ENCODE measurements at places on chromosomes 16 and 17.

- DNase-seq, result no peak
Observed at GRCh38 chr17:58303971-58304749, 23.4 kb upstream of the MPO start.

GRCh38 chr16:592518-593306, 2.8 kb downstream of the RAB40C start:
- DNase-seq, result no peak

- DNase-seq, result no peak
Observed at GRCh38 chr17:55496094-55496881, 15.0 kb downstream of the SMIM36 start.

DNA sequence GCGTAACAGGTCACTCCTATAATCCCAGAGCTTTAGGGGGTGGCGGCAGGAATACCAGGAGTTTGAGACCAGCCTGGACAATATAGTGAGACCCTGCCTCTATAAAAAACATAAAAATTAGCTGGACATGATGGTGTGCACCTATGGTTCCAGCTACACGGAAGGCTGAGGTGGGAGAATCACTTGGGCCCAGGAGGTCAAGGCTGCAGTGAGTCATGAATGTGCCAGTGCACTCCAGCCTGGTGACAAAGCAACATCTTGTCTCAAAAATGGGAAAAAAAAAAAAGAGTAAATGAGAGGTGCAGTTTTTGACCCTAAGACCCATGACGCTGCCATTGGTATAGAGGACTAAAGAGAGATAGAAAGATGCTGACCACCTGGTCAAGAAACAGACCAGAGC, 16.1 kb downstream of the PARN start:
- no peak for DNase-seq

DNA sequence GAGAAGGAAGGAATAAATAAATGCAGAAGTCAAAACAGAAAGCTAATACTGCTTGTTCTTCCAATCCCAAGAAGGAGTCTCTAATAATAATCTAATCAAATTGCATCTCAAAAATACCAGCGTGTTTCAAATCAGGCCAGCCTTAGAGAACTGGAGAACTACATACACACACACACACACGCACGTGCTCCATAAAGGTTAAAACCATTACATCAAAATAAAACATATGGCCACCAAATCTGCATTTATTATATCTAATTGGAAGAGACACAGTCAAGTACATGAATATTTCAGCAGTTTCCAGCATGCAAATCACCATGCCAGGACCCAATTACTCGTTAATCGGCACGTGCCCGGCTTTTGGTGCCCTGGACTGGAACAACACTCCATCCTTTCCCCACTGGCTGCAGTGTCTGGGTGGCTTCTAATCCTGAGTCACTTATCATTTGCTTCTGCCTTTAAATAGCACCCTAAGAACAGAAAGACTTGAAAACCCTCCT, 20.4 kb upstream of the KDM8 start:
- no peak for DNase-seq

- DNase-seq, result no peak
Observed at GRCh38 chr16:77711775-77712174, 10.5 kb upstream of the NUDT7 start.

DNA sequence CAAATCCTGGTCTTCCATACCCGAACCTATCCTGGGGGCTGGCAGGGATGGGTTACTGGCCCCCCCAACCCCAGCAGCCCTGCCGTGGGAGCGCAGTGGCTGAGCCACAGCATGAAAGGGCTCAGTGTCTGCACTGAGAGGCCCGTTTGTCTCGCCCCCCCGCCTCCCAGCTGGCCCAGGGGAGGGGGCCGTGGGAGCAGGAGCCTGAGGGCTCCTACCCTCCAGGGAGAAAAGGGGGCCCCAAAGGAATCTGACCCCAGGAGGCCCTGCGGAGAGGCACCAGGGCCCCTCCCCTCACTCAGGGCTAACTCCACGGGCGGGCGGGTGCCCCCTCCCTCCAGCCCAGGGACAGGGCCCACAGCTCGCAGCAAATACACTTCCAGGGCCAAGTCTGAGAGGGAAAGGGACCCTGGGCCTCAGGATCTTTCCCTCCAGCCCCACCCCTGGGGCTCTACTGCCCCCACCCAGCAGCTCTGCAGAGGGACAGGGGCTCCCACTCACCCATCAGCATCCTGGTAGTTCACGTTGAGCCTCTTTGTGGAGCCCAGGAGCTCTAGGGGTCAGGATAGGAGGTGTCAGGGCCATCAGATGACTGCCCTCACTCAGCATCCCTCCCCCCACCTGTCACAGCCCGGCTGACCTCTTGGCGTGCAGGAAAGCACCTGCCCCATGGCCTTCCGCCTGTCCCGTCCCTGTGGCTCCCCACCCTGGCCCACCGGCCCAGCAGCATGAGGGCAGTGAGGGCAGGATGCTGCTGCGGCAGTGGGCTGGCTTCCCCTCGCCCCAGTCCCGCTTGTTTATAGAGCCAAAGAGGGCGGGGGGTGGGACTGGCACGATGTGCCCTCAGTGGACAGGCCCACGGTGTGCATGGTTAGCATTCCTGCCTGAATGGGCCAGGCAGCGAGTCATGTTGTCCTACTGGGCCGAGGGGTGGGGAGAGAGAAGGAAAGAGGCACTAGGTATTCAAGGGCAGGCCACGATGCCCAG, 7.3 kb downstream of the CASKIN2 start:
- no peak for DNase-seq

DNA sequence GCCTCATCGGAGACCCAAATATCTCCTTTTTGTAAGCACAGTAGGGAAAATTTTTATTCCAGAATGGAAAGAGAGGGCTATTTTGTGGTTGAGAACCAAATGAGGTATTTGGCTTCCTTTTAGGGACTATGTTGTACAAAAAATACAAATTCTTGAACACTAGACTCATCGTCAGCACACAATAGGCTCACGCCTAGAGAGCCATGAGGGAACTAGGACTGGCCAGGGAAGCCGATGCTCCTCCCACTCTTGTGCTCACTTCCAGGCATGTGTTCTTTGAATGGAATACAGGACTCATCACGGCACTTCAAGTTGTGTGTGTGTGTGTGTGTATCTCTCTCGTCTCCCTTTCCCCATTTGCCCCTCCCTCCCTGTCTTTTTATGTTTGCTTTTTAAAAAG, 17.8 kb upstream of the BLMH start:
- no peak for DNase-seq

GRCh38 chr17:33837281-33837680, 417.8 kb upstream of the CCL2 start:
- DNase-seq, result no peak

DNA sequence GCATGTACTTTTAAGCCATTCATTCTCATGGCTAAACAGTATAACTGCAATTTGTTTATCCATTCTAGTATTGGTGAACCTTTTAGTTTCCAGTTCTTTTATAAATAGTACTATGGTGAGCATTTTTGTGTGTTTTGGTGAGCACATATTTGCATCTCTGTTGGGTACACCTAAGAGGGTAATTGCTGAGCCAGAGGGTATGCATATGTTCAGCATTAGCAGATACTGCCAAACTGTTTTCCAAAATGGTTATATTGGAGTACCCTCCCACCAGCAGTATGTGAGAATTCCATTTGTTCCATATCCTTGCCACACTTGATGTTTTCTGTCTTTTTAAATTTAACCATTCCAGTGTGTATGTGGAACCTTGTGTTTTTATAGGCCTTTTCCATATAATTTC, 54.1 kb upstream of the SLC12A3 start:
- no peak for DNase-seq

- no peak for DNase-seq
Observed at GRCh38 chr17:66951605-66951953, 12.9 kb upstream of the CACNG4 start.

GRCh38 chr16:84489131-84489530, 15.3 kb downstream of the MEAK7 start:
- no peak for DNase-seq

DNA sequence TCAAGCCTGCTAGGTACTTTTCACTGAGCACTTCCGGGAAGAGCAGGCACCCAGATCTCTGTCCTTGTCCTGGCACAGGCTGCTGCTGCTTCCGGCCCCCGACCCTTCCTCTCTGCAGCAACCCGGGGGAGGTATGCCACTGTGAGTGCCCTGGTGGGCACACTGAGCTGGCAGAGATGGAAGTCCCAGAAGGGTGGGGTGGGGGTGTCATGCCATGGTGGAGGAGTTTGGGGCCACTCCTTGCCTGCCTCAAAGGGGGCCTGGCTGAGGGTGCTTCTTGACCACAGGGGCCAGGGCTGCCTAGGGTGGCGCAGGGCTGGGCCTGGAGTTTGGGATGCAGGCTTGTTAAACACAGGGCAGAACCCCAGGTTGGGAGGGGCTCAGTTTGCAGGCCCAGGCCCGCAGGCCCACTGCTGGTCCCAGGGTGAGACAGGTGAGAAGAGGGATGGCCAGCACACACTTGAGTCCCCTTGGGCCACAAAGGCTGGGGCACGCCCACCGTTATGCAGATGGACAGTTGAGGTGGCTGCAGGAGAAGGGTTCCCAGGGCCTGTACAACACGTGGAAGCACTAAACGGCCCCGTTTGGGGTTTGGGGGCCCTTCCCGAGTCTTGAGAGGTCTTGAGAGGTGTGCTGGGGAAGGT, 8.7 kb downstream of the TMEM235 start:
- no peak for DNase-seq

DNA sequence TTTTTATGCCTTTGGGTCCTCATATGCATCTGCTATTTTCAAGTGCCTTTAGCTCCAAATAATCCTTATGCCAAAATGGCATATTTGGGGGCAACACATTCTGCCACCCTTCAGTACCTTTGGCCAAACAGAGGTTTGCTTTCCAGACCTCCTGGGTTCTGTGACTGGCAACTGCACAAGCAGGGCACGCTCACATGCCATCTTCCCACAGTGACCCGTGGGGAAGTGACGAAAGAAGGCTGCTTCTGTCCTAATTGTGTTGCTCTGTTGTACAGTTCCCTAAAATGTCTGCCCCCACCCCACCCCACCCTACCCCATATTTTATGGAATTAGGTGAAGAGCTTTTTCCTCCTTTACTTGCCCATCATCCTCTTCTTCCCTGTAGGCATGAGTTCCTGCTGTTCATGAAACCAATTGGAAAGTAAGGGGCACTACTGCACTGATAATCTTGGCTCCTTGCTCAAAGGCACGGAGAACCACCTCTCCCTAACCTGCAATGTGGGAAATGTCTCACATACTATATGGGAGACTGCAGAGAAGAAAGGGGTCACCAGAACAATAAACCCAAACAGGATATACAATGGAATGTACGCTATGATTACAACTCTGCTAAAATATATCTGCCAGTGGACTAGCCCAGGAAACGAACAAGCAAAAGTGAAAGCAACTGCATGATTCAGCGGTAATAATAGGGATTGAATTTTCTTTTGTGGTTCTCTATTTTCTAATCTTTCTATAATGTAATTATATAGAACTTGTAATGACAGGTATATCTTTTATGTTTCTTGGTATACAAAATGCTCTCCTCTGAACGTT, 3.3 kb upstream of the SLFN12L start:
- DNase-seq, result no peak

GRCh38 chr17:30263552-30264333, 28.0 kb downstream of the BLMH start:
- DNase-seq, result no peak

DNA sequence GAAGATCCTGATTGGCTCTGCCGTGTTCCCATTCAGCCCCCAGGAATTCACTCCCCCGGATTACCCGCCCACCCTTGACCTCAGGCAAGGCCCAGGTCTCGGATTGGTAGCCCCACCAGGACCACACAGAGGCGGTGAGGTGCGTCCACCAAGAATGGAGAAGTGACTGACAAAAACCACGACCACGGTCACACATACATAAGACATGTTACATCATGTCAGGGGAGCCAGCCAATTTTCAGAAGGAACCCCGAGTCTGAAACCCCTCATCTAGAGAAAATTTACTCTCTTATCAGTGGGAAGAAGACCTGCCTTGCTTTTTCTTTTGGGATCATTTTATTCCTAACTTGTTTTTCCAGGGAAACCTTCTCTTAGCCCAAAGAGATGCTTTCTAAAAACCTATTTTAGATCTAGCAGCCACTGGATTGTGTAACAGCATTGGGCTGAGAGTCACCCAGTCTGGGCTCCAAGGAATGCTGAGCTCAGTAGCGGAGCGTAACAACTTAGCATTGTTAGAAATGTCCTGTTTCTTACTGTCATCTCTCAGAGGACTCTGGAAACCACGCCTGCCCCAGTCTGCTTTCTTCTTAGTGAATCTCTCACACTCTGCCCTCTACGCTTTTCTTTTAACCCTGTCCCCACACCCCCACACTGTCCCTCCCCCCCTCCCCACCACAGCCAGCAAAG, 164.1 kb downstream of the CMIP start:
- DNase-seq, result no peak

DNA sequence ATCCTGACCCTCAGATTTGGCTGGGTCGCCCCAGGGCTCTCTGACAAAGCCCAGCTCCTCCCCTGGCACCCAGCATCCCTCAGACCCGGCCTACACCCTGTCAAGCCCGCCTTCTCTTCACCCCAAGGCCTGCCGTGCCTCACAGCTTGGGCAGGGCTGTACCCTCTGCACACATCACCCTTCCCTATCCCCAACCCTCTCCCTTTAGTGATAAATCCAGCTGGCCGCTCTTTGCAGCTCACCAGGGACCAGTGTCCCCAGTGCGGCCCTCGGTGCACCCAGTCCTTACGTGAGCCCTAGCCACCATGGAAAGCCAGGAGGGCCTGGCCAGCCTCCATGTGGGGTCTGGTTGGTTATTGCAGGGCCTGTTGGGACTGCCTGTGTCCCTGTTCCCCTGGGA, 74.5 kb downstream of the RAI1 start:
- DNase-seq, result no peak

GRCh38 chr17:30236766-30237165, 1.3 kb upstream of the SLC6A4 start:
- DNase-seq, result no peak

GRCh38 chr16:85461814-85462713, 151.1 kb upstream of the GSE1 start:
- DNase-seq, result peak; percentile 20

GRCh38 chr16:46808997-46809396, 22.0 kb downstream of the C16orf87 start:
- DNase-seq, result no peak

- no peak for DNase-seq
Observed at GRCh38 chr16:87603684-87604633, 1.7 kb downstream of the JPH3 start.

DNA sequence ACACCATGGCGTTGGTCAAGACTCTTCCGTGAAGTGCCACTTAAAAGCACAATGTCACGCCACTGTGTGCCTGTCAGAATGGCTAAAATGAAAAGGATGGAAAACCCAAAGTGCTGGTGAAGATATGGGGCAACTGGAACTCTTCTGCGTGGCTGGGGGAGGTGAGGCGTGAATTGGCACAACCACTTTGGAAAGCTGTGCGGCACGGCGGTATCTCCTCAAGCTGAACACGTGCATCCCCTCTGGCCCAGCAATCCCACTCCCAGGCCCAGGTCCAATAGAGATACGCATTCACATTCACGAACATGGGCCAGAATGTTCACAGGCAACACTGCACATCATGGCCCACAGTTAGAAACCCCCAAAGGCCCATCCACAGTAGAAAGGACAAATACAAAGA, 8.9 kb downstream of the DUSP3 start:
- no peak for DNase-seq

- DNase-seq, result no peak
Observed at GRCh38 chr16:63617047-63617989, 1504.5 kb downstream of the CDH11 start.
